Eye (tissue), 1 donor: ENCODE measurements at places on chromosomes 3 and 15.
A peak's percentile ranks its signal among the peaks of the same experiment; 100 is the strongest.

GRCh38 chr3:42752441-42752840 is 20.6 kb downstream of the CCDC13 start:
- no peak for DNase-seq

DNA sequence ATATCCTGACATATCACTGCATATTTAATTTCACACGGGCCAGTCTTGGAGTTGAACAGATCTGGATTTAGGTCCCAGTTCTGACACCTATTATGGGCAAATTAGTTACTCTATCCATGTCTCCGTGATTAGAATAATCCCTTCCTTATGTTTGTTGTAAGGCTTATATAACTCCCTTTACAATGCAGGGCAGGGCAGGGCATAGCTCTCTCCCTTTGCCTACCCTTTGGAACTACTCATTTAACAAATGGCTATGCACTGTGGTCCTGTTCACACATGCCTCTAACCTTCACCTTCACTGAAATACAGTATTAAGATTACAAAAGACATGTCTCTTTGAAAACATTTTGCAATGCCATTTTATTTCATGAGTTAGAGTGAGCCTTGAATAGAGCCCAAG is 24.8 kb upstream of the ATP13A5 start:
- DNase-seq: no peak

DNA sequence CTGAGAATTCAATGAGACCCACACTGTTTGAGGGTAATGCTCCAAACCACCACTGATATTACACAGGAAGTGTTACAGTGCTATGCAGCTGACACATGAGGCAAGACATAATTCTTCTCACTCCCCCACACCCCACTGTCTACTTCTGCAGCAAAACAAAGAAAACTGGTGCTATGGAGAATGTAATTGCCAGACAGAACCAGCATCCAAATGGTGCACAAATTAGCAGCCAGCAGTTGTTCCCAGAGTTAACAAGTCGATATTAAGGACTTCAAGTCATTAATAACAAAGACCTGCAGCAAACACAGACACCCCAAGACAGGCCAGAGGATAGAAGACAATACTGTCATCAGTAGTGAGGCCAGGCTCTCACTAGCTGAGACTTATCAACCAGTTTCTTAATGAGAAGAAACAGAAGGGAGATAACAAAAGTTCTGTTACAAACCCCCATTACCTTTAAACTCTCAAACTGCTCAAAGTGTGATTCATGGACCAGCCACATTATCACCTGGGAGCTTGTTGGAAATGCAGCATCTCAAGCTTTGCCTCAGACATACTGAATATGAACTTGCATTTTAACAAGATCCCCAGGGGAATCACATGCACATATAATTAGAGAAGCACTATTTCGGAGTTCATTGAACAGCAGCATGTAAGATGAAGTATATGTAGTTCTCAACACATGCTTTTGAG is 58.7 kb upstream of the FNDC3B start:
- DNase-seq: no peak

DNA sequence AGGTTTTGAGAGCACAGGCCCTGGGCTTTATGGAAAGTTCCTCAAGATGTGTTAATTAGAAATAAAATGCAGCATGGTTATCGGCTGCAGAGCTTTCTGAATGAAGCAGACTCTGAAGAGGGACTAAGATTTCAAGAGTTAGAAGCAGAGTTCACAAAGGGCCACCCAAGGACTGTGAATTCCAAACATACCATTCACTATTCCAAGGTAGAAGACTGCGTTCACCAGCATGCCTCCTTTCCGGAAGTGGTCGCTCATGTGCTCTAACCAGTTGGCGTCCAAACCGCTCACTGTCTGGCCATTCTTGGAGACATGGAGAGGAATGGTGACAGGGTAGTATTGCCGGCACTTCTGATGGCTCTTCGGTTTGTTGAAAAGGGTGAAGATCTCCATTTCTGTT is 104.9 kb downstream of the OXNAD1 start:
- DNase-seq: peak; percentile 15

DNA sequence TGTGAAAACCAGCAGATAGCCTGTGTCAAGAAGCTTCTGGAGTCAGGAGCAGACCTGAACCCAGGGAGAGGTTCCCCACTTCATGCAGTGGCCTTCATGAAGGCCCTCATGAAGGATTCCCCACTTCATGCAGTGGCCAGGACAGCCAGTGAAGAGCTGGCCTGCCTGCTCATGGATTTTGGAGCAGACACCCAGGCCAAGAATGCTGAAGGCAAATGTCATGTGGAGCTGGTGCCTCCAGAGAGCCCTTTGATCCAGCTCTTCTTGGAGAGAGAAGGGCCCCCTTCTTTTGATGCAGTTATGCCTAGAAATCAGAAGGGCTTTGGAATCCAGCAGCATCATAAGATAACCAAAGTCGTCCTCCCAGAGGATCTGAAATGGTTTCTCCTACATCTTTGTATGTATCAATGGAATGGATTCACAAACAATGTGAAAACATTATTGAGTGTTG is 103.9 kb upstream of the CHD2 start:
- DNase-seq: no peak
